ENCODE measurements at places on chromosomes 5 and 9. TPM values are rescaled to one million over a fixed set of nuclear protein-coding genes. Genes with fewer than 3 reads are reported as not detected.

GRCh38 chr9:93300585-93301081, 116.7 kb downstream of the WNK2 start:
- no peak for DNase-seq

Gene MARCOL
- total RNA-seq: not detected

Gene LHX3
- not detected for total RNA-seq

Gene AGPAT2
- total RNA-seq: 43.6 TPM

Gene IFNA7
- not detected for total RNA-seq

DNA sequence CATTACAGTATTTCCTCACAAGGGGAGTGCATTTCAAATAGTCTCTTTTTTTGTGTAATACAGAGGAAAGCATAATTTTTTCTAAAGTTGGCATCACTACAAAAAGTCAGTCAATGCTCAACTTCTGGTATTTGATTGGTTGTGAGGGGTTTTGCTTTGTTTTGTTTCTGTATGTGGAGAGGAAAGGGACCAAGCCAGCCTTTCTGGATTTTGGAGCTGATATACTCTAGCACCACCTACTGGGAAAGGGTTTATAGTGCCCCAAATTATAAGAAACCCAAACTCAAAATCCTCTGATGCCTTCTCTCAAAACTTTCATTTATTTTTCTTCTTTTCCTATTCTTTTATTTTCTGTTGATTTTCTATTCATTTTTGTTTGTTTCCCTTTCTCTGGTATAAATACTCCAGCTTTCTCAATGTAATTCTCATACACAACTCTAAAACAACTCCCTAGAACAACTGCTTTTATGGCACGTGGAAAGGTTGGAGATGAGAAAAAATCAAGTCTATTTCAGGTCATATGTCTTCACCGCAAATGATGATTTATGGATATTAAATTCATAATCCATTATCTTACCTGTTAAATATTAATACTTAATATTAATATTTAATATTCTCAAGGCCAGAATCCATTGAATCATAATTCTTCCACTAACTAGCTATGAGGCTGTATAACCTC, 69.5 kb upstream of the ANXA1 start:
- DNase-seq: peak; percentile 24

Gene VCAN
- total RNA-seq: 99.3 TPM

GRCh38 chr5:10329820-10330481, 22.2 kb upstream of the CMBL start:
- no peak for DNase-seq

- DNase-seq: no peak
Observed at GRCh38 chr9:90098408-90098807, 493.6 kb downstream of the GADD45G start.

GRCh38 chr5:88398316-88398715, 129.7 kb upstream of the TMEM161B start:
- no peak for DNase-seq

Data from mammary epithelial cell (primary cell).